ENCODE measurements at places on chromosomes 7 and 10.
A peak's percentile ranks its signal among the peaks of the same experiment; 100 is the strongest.

DNA sequence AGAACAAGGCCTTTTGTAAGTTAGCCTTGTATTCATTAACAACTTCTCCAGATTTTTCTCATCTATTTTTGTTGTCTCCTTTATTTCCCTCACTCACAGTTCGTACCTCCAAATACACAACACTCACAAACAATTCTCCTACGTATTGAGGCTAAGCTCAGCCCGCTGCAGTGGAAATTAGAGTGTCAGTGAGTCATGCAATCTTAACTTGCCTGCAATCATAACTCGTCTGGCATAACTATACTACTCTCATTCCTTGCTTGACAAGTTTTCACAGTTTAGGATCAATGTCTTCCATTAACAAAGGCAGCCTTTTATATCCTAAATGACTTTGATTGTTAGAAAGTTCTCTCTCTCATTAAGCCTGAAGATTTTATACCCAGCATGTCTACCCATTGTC lies 23.8 kb downstream of the TMEM196 start:
- no peak for DNase-seq

GRCh38 chr10:101693651-101693977 lies 1.4 kb downstream of the FBXW4 start:
- DNase-seq: no peak

GRCh38 chr7:111666260-111666659 lies 104.0 kb upstream of the IMMP2L start:
- DNase-seq: no peak

GRCh38 chr10:79170993-79171392 lies 102.2 kb downstream of the ZMIZ1 start:
- DNase-seq: no peak

GRCh38 chr7:134458806-134459698 lies at the start of gene AKR1B1:
Gene AKR1B1, minus strand, starts transcription at chr7:134459100. Its CDS starts 38 bp downstream, at chr7:134459062.
- peak; percentile 75 for DNase-seq

DNA sequence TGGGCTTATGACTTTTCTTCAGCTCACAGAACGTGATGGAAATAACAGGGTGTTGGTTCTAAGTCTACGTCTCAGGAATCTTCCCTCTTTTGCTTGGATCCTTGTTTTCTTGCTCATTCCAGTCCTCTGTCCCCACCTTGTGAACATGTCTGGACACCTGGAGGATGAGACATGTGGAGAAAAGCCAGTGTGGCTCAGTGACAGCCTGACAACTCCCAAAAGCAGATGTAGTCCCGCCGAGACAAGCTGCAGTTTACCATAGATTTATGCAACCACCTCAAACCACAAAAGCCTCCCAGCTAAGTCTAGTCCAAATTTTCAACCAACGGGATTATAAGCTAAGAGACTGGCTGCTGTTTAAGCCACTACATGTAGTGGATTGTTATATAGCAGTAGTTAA lies 476.1 kb downstream of the SH2D4B start:
- no peak for DNase-seq

- DNase-seq: no peak
Measured at GRCh38 chr10:7388602-7389001, 22.2 kb downstream of the SFMBT2 start.

DNA sequence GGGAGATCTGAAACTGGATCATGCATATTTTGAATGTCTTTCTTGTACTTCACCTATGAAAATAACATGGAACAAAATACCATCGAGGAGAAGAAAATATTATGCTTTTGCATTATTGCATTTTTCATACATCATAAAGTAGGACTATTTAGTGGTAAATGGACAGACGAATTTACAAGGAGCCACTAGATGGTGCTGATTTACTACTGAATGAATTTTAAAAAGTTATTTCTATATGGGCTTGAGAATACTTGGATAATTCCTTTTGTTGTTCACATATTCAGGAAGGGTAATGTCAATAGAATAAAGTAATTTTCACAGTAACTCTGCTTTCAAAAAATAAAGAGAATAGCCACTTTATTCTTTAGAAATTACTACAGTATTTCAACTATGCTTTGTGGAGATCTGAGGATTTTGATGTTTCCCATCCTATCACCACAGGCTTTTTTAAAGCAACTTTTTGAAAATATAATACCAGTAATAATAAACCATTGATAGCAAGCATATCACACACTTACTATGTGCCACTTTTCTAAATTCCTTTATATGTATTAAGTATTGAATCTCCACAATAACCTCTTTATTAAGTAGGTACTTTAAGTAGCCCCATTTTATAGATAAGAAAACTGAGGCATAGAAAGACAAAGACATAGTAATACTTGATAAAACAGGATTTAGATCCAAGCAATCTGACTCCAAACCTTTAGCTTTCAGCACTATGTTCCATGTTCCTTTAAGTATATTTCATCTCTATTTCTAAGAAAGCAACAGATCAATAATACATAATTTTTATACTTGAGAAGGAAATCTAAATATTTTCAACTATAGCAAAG lies 38.6 kb downstream of the NEBL start:
- DNase-seq: no peak

DNA sequence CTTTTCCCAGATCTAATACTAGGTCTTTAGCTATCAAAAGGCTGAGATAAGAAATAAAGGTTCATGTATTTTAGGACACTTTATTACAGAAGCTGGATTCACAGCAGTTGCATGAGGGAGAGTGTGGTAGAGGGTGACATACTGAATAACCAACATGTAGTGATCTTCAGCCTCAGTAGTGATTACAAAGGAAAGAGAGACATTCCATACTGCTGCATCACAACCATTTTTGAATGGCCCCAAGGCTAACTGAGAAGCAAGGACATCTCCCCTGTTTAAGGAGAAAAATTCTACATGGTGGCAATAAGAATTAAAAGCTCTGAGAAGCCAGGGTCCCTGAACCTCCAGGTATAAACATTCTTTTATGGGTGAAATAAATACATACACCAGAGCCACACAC lies 35.3 kb downstream of the COG5 start:
- no peak for DNase-seq

DNA sequence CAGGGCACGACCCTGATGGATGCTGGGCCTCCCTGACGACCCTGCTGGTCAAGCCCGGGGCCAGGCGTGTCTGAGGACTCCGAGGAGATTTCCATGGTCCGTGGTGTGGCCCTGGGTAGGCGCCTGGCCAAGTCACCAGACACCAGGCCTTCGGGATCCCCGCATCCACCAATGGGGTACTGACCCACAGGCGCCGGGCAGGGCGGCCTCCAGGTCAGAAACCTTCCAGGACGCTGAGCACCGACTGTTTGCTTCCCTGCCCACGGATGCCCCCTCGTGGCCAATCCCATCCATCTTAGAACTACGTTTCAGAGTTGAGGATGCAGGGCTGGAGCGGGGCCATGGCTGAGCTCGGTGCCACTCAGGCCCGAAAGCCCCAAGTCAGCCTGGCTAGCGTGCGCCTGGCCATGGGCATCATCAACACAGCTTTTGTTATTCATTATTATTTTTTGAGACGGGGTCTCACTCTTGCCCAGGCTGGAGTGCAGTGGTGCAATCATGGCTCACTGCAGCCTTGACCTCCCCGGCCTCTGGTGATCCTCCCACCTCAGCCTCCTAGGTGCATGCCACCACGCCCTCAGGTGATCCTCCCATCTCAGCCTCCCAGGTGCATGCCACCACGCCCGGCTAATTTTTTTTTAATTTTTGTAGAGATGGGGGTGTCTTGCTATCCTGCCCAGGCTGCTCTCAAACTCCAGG lies 7.1 kb upstream of the AMZ1 start:
- DNase-seq: peak; percentile 31

DNA sequence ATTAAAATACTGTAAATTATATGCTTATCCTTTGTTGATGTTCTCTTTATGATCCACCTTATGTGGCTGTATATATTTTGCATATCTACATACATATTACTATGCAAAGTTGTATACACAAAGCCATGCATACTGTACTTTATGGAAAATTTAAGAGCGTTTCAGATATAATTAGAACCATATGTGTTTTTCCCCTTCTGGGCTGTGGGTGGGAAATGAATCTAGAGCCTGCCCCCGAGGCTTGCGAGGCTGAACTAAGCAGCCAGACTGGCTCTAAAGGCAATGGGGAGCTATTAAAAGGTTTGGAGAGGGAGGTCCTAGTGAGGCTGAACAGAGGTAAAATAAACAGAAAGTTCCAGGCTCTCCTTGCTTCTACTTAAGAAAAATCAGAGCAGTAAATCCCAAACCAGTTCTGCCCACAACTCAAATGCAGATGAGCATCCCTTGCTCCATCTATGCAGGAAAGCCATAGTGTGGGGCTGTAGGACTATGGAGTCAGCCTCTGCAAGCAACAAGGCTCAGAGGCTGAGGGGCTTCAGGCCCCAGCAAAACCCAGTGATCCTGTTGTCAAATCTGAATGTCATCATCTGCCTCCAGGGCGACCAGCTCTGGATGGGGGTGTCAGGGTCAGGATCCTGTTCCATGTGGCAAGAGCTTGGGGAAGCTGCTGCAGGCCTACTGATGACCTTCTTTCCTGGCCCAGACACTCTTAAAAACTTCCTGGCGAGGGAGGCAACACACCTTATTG lies 14.1 kb upstream of the DDIT4 start:
- DNase-seq: no peak

Data from effector CD4-positive, alpha-beta T cell (primary cell).